Thyroid gland (tissue), 4 donors: ENCODE measurements at places on chromosomes 16 and 17.

DNA sequence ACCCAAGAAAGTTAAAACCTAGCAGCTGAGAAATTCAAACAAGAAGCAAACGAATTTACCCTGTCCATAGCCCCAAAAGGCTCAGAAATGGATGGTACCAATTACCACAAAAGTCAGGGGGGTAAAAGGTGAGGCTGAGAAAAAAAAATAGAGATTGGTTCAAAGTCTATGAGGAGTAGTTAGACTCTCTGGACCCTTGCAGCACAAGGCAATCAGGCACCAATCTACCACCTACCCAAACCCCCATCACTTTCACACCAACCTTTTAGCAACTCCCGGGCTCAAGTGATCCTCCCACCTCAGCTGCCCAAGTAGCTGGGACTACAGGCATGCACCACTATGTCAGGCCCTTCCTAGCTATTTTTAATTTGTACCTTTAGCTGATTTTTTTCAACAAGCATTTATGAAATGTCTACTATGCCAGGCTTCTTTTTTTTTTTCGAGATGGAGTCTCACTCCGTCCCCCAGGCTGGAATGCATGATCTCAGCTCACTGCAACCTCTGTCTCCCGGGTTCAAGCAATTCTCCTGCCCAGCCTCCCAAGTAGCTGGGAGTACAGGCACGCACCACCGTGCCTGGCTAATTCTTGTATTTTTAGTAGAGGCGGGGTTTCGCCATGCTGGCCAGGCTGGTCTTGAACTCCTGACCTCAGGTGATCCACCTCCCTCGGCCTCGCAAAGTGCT, 40.8 kb downstream of the USP32 start:
- no peak overlapping the region for H3K27ac ChIP-seq
- H3K36me3 ChIP-seq, result no peaks in the 10 kb centered on the region
- no peak overlapping the region for H3K4me3 ChIP-seq
- H3K4me1 ChIP-seq, result peaks cover 7% of the 10 kb centered on the region
- DNase-seq, result no peak

GRCh38 chr16:8623634-8624033, 2.1 kb downstream of the METTL22 start:
- H3K4me1 ChIP-seq, result peaks cover 13% of the 10 kb centered on the region
- H3K4me3 ChIP-seq, result no peak overlapping the region
- H3K27ac ChIP-seq, result no peak overlapping the region
- no peaks in the 10 kb centered on the region for H3K27me3 ChIP-seq
- peaks cover 31% of the 10 kb centered on the region for H3K36me3 ChIP-seq

DNA sequence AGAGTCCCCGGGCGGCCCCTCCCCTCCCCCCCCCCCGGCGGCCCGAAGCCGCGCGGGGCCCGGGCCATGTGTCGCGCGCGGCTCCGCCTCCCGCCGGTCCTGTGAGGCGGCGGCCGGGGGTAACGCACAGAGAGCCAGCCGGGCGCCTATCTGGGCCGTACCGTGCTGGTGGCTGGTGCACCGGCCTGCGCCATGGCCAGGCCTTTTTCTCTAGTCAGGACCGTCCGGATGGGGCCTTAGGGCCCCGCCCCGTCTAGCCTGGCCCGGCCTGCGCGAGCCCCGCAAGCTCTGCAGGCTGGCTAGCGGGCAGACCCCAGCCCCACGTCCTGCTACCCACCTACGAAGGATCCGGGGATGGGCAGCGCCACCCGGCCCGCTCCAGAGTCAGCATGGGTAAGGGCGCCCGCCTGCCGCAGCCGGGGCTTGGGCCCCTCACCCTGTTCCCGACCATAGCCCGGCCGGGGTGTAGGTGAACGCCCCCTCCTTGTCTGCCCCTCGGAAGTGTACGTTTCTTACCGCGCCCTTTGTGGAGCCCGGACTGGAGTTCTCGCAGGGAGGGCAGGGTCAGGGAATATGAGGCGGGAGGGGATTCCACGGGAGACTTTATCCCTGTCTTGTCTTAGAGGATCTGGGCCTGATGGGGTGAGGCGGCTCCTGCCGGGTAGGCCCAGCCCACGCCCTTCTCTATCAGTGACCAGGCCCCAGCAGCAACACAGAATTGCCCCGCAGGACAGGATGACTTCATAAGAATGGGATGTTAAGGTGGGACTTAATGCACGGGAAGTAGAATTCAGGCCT, at the start of gene CENPT:
Gene CENPT (minus strand): TSS at position 630 of the 798 bp plus-strand sequence. CDS start 13,834 bp downstream, outside the sequence.
- peaks cover 44% of the 10 kb centered on the region for H3K4me1 ChIP-seq
- peak within 1 kb of the TSS; percentile 97 for H3K4me3 ChIP-seq
- no peaks in the 10 kb centered on the region for H3K36me3 ChIP-seq

GRCh38 chr17:50430821-50431618, 5.0 kb downstream of the ACSF2 start:
- DNase-seq, result no peak
- H3K4me3 ChIP-seq, result no peak overlapping the region
- H3K4me1 ChIP-seq, result peaks cover 58% of the 10 kb centered on the region
- H3K27me3 ChIP-seq, result no peaks in the 10 kb centered on the region
- no peaks in the 10 kb centered on the region for H3K36me3 ChIP-seq

- no peak overlapping the region for H3K4me3 ChIP-seq
- H3K27ac ChIP-seq, result no peak overlapping the region
- no peaks in the 10 kb centered on the region for H3K36me3 ChIP-seq
- peaks cover 13% of the 10 kb centered on the region for H3K4me1 ChIP-seq
Observed at GRCh38 chr16:12086822-12087221, 110.3 kb downstream of the SNX29 start.

- H3K4me1 ChIP-seq, result peaks cover 10% of the 10 kb centered on the region
- no peaks in the 10 kb centered on the region for H3K27me3 ChIP-seq
- no peak for DNase-seq
- no peak overlapping the region for H3K27ac ChIP-seq
- no peak overlapping the region for H3K4me3 ChIP-seq
Observed at GRCh38 chr17:36004594-36005108, 3.3 kb upstream of the CCL15 start.
